ENCODE measurements at places on chromosomes 2 and 18. TPM values are rescaled to one million over a fixed set of nuclear protein-coding genes. Genes with fewer than 3 reads are reported as not detected.

GRCh38 chr2:160574468-160575140, 81.0 kb upstream of the RBMS1 start:
- no peaks in the 10 kb centered on the region for H3K36me3 ChIP-seq
- H3K27ac ChIP-seq = no peak overlapping the region
- H3K4me3 ChIP-seq = no peak overlapping the region

GRCh38 chr18:43590182-43590903, 313.1 kb upstream of the SYT4 start:
- H3K4me3 ChIP-seq = no peak overlapping the region
- no peaks in the 10 kb centered on the region for H3K36me3 ChIP-seq
- H3K27me3 ChIP-seq = no peaks in the 10 kb centered on the region
- DNase-seq = no peak

DNA sequence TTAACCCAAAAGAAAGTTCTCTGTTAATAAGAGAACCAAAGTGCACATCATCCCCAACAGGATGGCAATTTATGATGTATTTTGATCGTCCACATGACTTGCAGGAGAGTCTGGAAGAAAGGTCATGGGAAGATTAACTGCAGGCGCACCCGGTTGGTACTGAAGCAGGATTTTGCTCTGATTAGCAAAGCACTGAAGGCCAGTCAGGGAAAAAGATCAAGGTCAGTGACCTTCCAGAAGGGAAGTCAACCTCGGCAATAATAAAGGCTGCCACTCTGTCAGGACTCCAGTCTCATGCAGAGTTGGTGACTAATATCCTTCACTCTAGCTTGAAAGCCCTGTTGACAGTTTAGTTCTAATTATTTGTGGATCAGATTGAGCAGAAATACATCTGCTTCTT, 432.7 kb upstream of the RAB12 start:
- no peak overlapping the region for H3K4me3 ChIP-seq
- no peak overlapping the region for H3K27ac ChIP-seq
- no peaks in the 10 kb centered on the region for H3K36me3 ChIP-seq
- H3K27me3 ChIP-seq = no peaks in the 10 kb centered on the region

- DNase-seq = no peak
- no peak overlapping the region for H3K27ac ChIP-seq
- no peaks in the 10 kb centered on the region for H3K36me3 ChIP-seq
- H3K4me3 ChIP-seq = no peak overlapping the region
Measured at GRCh38 chr18:14120926-14121325, 11.3 kb downstream of the ZNF519 start.

- no peak overlapping the region for H3K27ac ChIP-seq
- no peak overlapping the region for H3K4me3 ChIP-seq
- H3K27me3 ChIP-seq = no peaks in the 10 kb centered on the region
Measured at GRCh38 chr2:67295406-67295805, 101.7 kb upstream of the ETAA1 start.

- H3K4me3 ChIP-seq = no peak overlapping the region
- peaks cover 33% of the 10 kb centered on the region for H3K36me3 ChIP-seq
- peaks cover 13% of the 10 kb centered on the region for H3K4me1 ChIP-seq
- no peaks in the 10 kb centered on the region for H3K27me3 ChIP-seq
- DNase-seq = no peak
- H3K27ac ChIP-seq = no peak overlapping the region
Measured at GRCh38 chr2:229775614-229776313, 61.4 kb upstream of the DNER start.

- no peaks in the 10 kb centered on the region for H3K4me1 ChIP-seq
- H3K27me3 ChIP-seq = no peaks in the 10 kb centered on the region
- no peaks in the 10 kb centered on the region for H3K36me3 ChIP-seq
- DNase-seq = no peak
- H3K27ac ChIP-seq = no peak overlapping the region
Measured at GRCh38 chr2:46116553-46116991, 180.6 kb upstream of the EPAS1 start.

- H3K36me3 ChIP-seq = no peaks in the 10 kb centered on the region
- H3K27ac ChIP-seq = no peak overlapping the region
- no peak for DNase-seq
- peaks cover 11% of the 10 kb centered on the region for H3K4me1 ChIP-seq
Measured at GRCh38 chr2:241775223-241776177, 1.1 kb upstream of the GAL3ST2 start.

GRCh38 chr2:136324966-136325365, 207.0 kb upstream of the CXCR4 start:
- H3K4me1 ChIP-seq = peaks cover 35% of the 10 kb centered on the region
- no peaks in the 10 kb centered on the region for H3K27me3 ChIP-seq
- DNase-seq = no peak

DNA sequence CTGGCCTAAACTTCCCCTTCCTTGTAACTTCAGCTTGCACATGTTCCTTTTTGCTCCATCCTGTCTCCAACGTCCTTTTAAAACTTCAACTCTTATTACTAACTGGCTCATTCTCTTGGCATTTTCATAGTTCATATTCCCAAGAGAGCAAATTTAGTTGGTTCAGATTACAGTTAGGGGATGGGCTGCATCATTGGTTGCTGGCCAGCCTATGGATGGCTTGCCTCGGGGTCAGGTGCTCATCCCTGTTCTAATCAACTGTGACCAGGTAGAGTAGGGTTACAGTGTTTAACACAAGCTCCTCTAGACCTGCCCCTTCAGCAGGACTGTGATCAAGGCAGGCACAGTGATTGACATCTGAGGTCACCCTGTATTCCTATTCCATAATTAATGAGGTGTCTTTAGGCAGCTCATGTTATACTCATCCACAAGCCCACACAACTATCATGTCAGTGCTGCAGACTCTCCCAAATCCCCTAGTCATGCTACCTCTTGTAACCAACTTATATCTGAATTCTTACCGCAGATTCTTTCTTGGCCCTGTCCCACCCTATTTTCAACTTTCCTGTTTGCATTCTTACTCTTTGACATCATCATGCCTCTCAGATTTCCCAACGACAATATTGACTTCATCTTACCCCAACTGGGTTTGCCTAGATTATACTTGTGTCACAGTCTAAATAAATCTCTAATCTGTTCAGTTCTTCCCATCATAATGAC, 293.3 kb downstream of the MTX2 start:
- no peak overlapping the region for H3K27ac ChIP-seq
- H3K27me3 ChIP-seq = no peaks in the 10 kb centered on the region
- H3K4me1 ChIP-seq = no peaks in the 10 kb centered on the region
- no peak overlapping the region for H3K4me3 ChIP-seq
- DNase-seq = no peak
- H3K36me3 ChIP-seq = no peaks in the 10 kb centered on the region

DNA sequence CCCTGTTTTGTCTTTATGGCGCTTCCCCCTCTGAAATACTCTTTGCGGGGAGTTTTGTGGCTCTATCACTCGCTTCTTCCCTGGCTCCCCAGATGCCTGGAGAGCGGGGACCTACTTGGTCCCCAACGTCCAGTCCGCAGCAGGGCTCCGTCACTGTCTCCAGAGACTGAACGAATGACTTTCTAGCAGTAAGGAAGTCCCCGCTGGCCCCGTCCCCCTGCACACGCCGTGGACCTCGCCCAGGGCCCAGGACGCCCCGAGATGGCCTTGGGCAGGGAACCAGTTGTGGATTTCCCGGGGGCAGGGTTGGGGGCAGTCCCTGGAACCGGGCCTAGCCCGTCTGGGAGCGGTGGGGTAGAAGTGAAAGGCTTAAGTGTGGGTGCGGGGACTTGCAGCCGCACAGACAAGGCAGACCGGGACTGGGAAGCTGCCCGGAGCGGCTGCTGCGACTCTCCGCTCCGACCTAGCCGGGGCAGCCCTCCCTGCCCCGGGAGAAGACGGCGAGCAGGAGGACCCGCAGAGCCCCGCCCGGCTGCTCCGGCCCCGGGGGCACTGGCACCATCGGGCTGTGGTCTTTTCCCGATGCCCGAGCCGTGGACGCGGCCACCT, 821 bp upstream of the EPHA4 start:
- peak overlapping the region; percentile 58 for H3K4me3 ChIP-seq
- H3K27ac ChIP-seq = peak overlapping the region; percentile 87
- no peaks in the 10 kb centered on the region for H3K36me3 ChIP-seq
- DNase-seq = no peak
- peaks cover 16% of the 10 kb centered on the region for H3K27me3 ChIP-seq

DNA sequence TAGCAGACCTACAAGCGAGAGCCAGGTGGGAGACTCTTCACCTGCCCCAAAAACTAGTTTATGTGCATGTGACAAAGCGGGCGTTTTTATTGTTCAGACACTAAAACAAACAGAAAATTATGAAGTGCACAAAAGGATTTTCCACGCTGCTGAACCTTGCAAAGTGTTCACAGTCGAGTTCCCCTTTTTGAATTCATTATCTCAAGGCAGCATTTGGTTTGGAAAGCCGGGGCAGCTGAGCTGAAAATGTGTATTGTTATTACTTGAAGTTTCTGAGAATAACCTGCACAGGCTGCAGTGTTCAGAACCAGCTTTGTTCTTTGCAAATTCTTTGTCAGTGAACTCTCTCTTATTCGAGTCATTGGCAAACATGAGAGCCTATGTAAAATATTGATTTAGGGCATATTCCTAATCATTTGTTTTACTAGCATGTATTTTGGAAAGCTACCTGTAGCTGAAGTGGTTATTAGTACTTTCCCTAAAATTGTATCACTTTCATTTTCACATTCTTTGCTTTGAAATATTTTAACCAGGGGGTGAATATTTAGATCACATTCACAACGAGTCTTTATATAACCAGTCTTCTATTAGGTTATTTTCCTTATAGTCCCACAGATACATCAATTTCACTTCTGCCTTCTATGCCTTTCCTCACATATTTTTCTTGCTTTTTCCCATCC, 59.5 kb downstream of the LRRTM1 start:
- H3K4me1 ChIP-seq = no peaks in the 10 kb centered on the region
- no peak overlapping the region for H3K4me3 ChIP-seq
- DNase-seq = no peak
- no peak overlapping the region for H3K27ac ChIP-seq

- no peaks in the 10 kb centered on the region for H3K4me1 ChIP-seq
- H3K27me3 ChIP-seq = no peaks in the 10 kb centered on the region
- no peaks in the 10 kb centered on the region for H3K36me3 ChIP-seq
- no peak overlapping the region for H3K27ac ChIP-seq
Measured at GRCh38 chr2:240402566-240403272, 32.7 kb upstream of the GPC1 start.

- no peaks in the 10 kb centered on the region for H3K27me3 ChIP-seq
- DNase-seq = no peak
- no peak overlapping the region for H3K27ac ChIP-seq
- no peaks in the 10 kb centered on the region for H3K4me1 ChIP-seq
- H3K36me3 ChIP-seq = no peaks in the 10 kb centered on the region
Measured at GRCh38 chr18:3384664-3385563, 65.1 kb upstream of the TGIF1 start.

Gene ZNF638
- 83.4 TPM for total RNA-seq

Gene PPP4R3B
- 94.0 TPM for total RNA-seq

Gene GAREM2
- total RNA-seq = 3.2 TPM

Gene LRATD1
- not detected for total RNA-seq

Gene UPP2
- not detected for total RNA-seq

Gene ONECUT2
- total RNA-seq = not detected

Gene BOK
- total RNA-seq = not detected

Gene POTEC
- not detected for total RNA-seq
